ENCODE measurements at places on chromosomes 11 and 22.

- no peak for DNase-seq
Observed at GRCh38 chr22:22771696-22772377, 115.8 kb upstream of the IGLL5 start.

- DNase-seq = no peak
Observed at GRCh38 chr11:74816664-74817063, 68.0 kb downstream of the RNF169 start.

DNA sequence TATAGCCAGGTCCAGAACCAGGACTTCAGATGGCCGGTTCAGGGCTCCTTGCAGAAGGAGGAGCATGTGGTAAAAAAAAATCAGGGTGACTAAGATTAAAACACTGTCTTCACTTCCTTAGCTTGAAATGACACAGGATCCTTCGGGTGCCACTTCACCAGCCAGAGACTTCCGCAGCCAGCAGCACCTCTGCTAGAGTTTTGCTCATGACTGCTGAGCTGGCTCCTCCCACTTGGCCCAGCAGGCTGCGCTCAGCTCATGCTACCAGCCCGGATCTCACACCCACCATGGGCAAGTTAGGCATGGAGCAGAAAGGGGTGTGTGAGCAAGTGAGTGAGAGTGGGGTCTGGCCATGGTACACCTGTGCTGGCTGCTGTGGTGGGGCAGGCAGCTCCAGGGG lies 6.6 kb upstream of the MS4A18 start:
- no peak for DNase-seq

- DNase-seq = no peak
Observed at GRCh38 chr11:123815122-123815521, 9.0 kb upstream of the OR6M1 start.

DNA sequence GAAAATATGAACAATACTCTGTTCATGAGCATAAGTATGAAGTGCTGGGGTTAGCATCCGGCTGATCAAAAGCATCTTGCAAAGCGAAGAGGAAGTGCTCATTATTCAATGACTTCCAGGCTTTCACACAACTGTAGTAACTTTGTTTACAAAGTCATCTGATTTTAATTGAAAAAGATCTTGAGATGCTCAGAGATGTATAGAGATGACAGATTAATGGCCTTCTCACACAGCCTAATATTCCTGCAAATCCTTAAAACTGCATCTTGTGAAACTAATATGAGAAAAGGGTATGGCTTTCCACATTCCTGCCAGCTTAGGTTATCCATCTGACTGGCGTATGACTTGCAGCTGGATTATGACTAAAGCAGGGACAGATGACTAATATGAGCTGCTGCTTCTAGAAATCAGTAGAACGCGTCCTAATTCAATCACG lies 125.4 kb downstream of the CASP12 start:
- no peak for DNase-seq

- DNase-seq = no peak
Observed at GRCh38 chr22:27490080-27490479, 311.5 kb downstream of the MN1 start.

GRCh38 chr22:37443977-37444376 lies 16.7 kb upstream of the ELFN2 start:
- no peak for DNase-seq

DNA sequence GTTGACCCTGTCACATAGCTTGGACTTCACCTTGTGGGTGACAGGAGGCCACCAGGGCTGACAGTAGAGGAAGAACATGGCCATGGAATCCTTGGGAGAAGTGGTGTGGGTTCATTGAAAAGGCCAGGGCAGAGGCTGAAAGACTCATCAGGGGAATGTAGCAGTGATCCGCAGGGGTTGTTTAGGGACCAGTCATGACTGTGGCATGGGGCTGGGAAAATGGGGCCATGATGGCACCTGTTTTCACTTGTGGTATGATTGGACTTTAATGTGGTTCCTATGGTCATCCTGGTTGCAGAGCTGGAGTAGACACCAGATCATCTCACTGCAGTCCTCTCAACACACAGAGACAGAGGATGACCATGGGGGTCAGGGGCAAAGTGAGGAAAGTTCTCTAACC lies 66.7 kb upstream of the MYEOV start:
- no peak for DNase-seq

- no peak for DNase-seq
Observed at GRCh38 chr22:38417252-38418060, 37.5 kb downstream of the KCNJ4 start.

GRCh38 chr11:113896156-113896879 lies 8.3 kb upstream of the HTR3B start:
- DNase-seq = peak; percentile 22

- DNase-seq = no peak
Observed at GRCh38 chr11:62985041-62985750, 429 bp upstream of the SLC22A6 start.

DNA sequence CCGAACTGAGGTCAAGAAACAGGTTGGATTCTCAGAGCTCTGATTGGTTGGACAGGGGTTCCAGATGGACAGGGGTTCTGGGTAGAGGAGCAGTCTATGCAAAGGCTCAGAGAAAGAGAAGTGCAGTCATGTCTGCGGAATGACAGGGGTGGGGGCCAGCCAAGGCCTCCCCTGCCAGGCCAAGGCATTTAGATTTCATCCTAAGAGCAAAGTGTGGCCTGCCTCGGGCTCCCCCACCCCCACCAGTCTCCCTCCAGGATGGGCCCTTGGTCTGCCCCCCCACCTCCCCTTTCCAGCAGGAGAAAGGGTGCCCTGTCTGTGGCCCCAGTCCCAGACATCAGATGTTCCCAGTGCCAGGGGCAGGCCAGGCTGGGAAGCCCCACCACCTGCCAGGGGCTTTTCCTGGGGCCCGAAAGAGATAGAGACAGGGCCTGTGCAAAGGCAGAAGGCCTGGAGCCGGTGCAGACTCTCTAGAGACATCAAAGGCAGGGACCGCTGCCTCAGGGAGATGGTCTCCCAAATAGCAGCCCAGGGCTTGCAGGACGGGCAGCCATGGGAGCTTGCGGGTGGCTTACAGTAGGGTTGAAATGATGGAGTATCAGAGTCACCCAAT lies 9.4 kb downstream of the SUSD2 start:
- DNase-seq = no peak

GRCh38 chr22:24055283-24055682 lies 44.2 kb downstream of the CABIN1 start:
- no peak for DNase-seq

Measured in activated naive CD4-positive, alpha-beta T cell treated with anti-CD3 and anti-CD28 coated beads, Interleukin-2, amount 50 U/mL, for 16 hours (primary cell).